ENCODE measurements at places on chromosomes 4 and X. TPM values are rescaled to one million over a fixed set of nuclear protein-coding genes. Genes with fewer than 3 reads are reported as not detected.

NPNT gene
- polyA plus RNA-seq, result 143 TPM

DNA sequence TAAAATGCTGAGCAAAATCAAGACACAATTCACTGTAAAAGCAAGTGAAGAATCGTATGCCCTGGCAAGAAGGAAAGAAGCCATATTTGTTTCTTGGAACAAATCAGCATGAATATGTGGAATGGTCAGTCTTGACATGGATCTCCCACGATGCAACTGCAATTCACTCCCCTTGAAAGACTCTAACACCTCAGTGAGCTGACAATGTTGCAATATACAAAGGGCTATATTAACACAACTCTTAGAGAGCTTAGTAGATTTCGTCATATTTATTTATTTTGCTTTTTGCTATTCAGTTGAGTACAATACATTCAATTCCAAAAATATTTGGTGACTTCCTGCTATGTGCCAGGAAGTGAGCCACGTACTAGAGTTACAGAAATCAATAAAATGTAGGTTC lies 14.7 kb downstream of the OR13H1 start:
- DNase-seq, result no peak

GRCh38 chr4:128288689-128289106 lies 1.1 kb upstream of the PGRMC2 start:
- no peak for DNase-seq

GRCh38 chrX:16023790-16024734 lies 99.3 kb upstream of the GRPR start:
- no peak for DNase-seq

DNA sequence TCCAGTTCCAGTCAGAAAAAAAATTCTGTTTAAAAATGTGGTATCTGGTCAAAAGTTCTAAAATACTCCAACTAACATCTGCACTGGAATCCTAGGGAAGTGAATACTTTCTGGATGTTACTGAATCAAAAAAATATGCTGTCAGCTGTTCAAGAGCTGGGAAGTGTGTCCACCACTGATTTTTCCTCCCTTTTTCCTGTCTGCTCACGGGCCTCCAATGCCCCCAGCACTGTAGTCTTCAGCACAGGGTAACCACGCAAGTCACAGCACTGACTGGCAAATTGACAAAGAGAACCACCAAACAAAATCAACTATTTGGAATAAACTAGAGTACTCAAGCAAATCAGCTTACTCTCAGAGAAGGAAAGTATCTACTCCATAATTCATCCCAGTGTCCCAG lies 9.9 kb downstream of the VEGFC start:
- no peak for DNase-seq
